GM19239 (cell line): ENCODE measurements at places on chromosomes 5 and 9.

DNA sequence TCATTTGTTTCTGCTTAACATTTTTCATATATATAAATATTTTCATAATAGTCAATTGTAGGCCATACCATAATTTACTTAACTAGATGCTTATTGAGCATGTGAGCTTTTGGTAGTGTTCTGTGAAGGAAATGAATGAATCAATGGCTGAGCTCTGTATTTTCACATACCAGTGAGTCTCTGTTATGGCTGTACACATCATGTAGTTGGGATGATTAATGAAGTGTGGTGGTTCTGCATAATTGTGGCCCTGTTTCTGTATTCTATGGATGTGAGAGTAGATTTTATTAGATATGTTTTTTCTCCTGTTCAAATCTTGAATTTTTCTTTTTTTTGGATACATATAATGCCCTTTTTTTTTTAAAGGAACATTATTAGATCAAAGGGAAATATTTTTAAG is 56.2 kb downstream of the CTNNA1 start:
- DNase-seq = no peak

DNA sequence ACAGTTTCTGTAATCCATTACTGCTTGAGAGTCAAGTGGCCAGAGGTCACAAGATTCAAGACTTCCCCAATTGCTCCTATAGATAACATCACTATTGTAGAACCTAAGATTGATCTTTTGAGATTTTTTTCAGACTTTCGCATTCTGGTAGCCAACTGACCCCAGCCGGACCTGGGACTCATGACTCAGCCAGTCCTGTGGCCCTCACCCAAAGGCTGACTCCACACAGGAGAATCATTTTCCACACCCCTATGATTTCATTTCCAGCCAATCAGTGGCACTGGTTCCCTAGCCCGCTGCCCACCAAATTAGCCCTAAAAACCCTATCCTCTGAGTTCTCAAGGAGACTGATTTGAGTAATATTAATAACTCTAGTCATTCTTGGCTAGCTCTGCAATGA is 36.2 kb downstream of the TARS1 start:
- no peak for DNase-seq

GRCh38 chr5:141511771-141512325 is 23.0 kb downstream of the PCDHGC5 start:
- no peak for DNase-seq

- peak; percentile 30 for DNase-seq
These were observed 937 bp downstream of the TMOD1 start for GRCh38 chr9:97502222-97502983.

GRCh38 chr5:169435506-169436229 is 134.7 kb upstream of the SLIT3 start:
- DNase-seq = no peak

DNA sequence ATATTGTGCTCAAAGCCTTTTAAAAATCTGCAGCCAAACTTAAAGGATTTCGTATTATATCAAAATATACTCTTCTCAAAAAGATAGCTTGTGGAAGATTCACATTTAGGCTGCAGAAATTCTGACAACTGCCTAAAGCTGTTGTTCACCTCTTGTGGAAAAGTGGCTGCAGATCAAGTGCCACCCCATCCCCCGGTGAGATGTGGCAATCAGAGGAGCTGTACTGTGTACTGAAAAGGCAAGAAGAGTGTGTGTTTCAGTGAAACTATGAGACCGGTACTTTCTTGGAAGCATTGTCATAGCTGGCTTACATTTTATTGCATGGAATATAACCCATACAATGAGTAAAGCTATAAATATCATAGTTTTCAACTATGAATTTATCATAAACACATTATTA is 64.3 kb downstream of the CDH18 start:
- DNase-seq = no peak

- no peak for DNase-seq
These were observed 105.6 kb downstream of the NIPBL start for GRCh38 chr5:36982146-36982545.

DNA sequence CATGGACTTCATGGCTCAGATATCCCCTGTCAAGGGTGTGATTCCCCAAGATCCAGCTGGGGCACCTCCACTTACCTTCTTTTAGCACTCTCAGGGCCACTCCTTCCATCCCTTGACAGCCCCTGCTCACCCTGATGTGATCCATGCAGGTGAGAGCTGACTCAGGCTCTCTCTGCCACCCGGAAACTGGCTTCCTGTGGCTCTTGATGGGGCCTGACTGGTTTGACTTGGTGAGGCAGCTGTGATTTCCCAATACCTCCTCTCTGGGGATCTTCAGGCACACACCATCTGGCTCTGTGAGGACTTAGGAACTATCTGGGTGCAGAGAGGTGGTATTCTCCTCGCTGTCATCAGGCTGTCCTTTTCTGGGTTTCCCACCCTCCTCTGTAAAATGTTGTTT is 7.9 kb upstream of the FAT2 start:
- DNase-seq = no peak

- DNase-seq = no peak
These were observed 46.5 kb downstream of the GOLM1 start for GRCh38 chr9:86052556-86053468.

GRCh38 chr9:25935188-25935587 is 256.9 kb upstream of the TUSC1 start:
- no peak for DNase-seq

- DNase-seq = no peak
These were observed 9.9 kb downstream of the RAD23B start for GRCh38 chr9:107292821-107293542.

- no peak for DNase-seq
These were observed 280.0 kb upstream of the MAP3K1 start for GRCh38 chr5:56535347-56535746.

DNA sequence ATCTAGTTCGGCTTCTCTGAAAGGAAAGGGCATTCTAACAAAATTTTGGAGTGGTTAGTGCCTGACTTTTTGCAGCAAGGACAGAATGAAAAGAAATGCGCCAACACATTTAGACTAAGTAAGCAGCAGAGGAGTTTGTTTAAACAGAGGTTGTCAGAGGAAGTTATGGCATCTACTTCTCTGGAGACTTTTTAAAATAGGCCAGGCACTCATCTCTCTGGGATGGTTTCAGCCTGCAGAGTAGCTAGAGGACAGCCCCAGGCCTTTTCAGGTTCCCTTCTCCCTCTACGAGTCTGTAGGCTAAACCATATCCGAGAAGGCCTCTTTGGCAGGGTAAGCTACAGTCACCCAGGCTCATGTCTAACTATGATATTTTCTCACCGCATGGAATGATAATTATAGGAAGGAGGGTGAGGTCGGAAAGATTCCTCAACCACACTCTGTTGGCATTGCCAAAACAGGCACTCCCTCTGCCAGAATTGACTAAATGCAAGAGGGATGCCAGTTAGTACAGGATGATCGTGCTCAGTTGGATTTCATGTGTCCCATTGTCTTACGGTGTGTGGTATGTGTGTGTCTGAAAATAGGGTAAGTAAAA is 1.4 kb upstream of the CTXN3 start:
- no peak for DNase-seq

- DNase-seq = no peak
These were observed 42.5 kb upstream of the BASP1 start for GRCh38 chr5:17174965-17175364.

DNA sequence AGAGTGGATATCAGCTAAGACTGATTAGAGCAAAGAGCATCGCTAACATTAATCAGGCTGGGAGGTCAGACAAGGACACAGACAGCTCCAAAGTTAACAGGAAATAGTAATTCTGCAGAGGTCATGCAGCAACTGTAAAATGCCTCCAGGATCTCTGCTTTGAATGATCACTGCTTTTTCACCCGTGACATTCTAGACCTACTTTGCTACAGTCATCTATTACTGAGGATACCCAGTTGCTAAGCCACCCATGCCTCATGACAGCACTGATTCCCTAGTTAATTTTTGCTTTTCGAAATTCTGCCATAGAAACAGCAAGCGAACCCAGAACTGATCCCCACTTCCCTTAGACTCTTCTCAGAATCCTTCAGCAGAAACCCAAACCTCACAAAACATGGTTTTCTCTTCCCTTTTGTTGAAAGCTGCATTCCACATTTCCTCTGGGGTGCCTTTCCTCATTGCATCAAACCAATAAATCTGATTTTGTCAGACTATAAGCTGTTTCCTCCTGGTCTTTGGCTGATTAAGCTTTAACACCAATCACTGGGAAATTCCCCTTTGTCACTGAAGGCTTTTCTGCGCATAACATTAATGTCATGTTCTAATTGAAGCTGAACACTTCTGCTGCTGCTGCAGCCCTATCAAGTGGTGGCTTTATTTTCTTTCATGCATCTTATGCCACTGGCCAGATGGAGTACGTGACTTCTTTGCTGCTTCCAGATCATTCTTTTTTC is 201.1 kb upstream of the CHD1 start:
- DNase-seq = no peak

DNA sequence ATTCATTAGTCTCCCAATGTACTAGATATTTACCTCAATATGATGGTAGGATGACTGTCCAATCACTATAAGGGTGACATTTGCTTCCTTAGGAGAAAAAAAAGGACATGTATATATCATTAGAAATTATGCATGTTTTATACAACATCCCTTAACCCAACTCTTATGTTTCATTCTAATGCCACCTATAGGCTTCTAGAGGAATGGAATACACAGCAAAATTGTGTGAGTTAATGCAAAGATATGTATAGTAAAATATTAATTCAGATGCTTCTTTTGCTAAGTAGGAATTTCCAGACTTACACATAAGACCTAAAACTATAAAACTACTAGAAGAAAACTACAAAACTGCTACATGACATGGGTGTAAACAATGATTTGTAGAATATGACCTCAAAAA is 3.5 kb downstream of the PRXL2C start:
- no peak for DNase-seq
